Activated CD4-positive, alpha-beta T cell treated with anti-CD3 and anti-CD28 coated beads, Interleukin-2, amount 10 ng/mL, durations not matched to agents 7 days and 5 days (primary cell): ENCODE measurements at places on chromosomes 5 and 9. TPM values are rescaled to one million over a fixed set of nuclear protein-coding genes. Genes with fewer than 3 reads are reported as not detected.

The ECSCR gene
- 0.45 TPM for total RNA-seq

DNA sequence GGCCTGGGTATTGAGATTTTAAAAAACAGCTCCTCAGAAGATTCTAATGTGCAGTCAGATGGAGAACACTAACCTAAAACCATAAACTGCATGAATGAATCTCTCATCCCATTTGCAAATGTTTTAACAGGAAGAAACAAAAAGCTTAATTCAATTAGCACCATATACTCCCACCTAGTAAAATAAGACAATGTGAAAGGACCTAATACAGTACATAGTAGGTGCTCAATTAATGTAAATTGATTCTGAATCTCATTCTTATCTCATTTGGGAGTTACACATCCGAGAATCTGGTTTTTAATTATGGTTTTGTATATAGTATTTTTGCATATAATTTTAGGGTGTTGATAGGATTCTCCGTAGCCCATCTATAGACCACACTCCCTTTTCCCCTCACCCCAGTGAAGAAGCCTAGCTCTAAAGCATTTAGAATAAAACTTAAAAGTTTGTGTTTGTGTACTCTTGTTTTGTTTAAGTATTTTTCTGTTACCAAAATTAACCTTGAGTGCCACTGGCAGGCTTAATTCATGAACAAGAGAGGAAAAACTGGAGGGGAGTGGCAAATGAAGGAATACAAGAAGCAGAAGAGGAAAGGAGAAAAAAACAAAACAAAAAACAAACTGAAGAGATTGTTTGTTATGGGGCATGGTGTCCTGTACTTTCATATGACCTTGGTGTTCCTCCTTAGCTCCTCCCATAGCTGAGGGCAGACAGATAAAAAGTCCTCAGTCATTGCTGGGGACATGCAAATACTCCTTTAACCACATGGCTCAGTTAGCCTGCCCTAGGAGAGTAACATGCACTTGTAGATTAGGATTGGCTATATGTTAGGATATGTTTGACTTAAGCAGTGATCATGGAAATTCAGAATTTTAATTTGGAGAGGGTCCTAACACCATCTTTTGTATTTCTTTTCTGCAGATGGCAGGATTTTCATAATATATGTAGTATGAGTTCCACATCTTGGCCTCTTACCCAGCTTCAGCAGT, 1.2 kb downstream of the RNF14 start:
- peaks cover 46% of the 10 kb centered on the region for H3K4me1 ChIP-seq
- H3K36me3 ChIP-seq: peaks cover 31% of the 10 kb centered on the region
- peak overlapping the region; percentile 98 for H3K4me3 ChIP-seq
- peak; percentile 30 for DNase-seq
- H3K27ac ChIP-seq: peak overlapping the region; percentile 99

- no peaks in the 10 kb centered on the region for H3K36me3 ChIP-seq
- peaks cover 24% of the 10 kb centered on the region for H3K27me3 ChIP-seq
- no peak overlapping the region for H3K4me3 ChIP-seq
- DNase-seq: no peak
- no peak overlapping the region for H3K27ac ChIP-seq
Measured at GRCh38 chr5:72511774-72512592, 4.8 kb upstream of the ZNF366 start.

GRCh38 chr9:134518004-134518606, 123.5 kb upstream of the COL5A1 start:
- H3K27me3 ChIP-seq: no peaks in the 10 kb centered on the region
- no peaks in the 10 kb centered on the region for H3K36me3 ChIP-seq
- H3K4me3 ChIP-seq: no peak overlapping the region
- no peak overlapping the region for H3K27ac ChIP-seq
- no peaks in the 10 kb centered on the region for H3K4me1 ChIP-seq

GRCh38 chr9:573691-574410, 267.6 kb upstream of the DMRT1 start:
- H3K27me3 ChIP-seq: no peaks in the 10 kb centered on the region
- H3K36me3 ChIP-seq: no peaks in the 10 kb centered on the region
- no peaks in the 10 kb centered on the region for H3K4me1 ChIP-seq
- no peak overlapping the region for H3K27ac ChIP-seq

DNA sequence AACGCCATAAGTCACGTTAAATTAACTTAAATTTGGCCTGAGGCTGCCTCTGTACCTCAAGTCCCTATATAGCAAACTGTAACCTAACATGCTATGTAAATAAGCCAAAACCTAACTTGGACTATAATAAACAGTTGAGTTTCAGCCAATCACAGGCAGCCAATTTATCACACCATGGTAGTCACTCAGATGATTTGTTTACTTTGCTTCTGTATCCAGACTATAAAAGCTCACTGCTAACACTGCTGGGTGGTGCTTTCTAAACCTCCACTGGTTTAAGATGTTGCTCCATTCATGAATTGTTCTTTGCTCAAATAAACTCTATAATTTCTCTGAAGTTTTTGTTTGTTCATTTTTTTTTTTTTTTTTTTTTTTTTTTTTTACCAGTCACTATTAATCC, 62.8 kb downstream of the TRPM3 start:
- H3K4me3 ChIP-seq: no peak overlapping the region
- no peaks in the 10 kb centered on the region for H3K4me1 ChIP-seq
